ENCODE measurements at places on chromosomes 13 and 19. TPM values are rescaled to one million over a fixed set of nuclear protein-coding genes. Genes with fewer than 3 reads are reported as not detected.

Gene PLPPR2
- total RNA-seq, result 0.77 TPM

Gene PNPLA6
- 11.1 TPM for total RNA-seq

Gene NAPSA
- not detected for total RNA-seq

Gene SPC24
- 63.2 TPM for total RNA-seq

Gene SHFL
- total RNA-seq, result 12.3 TPM

Gene ADGRE2
- total RNA-seq, result 0.04 TPM

Gene TEX29
- total RNA-seq, result not detected

Gene CEACAM4
- total RNA-seq, result not detected

Gene CD33
- not detected for total RNA-seq

Gene CRX
- total RNA-seq, result not detected

Gene FFAR3
- not detected for total RNA-seq

Gene SLC7A10
- 0.41 TPM for total RNA-seq

Gene C19orf85
- not detected for total RNA-seq

Gene ZNF729
- not detected for total RNA-seq

Gene S1PR5
- not detected for total RNA-seq

Gene RXFP2
- total RNA-seq, result not detected

Gene FUT1
- 0.07 TPM for total RNA-seq

Gene CGB2
- not detected for total RNA-seq

Gene FAM83E
- not detected for total RNA-seq

Gene BRCA2
- 24.6 TPM for total RNA-seq

Gene SHISA7
- total RNA-seq, result not detected

Gene RGCC
- 0.20 TPM for total RNA-seq

Gene SIGLECL1
- not detected for total RNA-seq

Gene CD22
- 0.49 TPM for total RNA-seq

Gene UHRF1
- 77.7 TPM for total RNA-seq

Measured in HepG2 (cell line).